Smooth muscle cell of the brain vasculature (primary cell): ENCODE measurements at places on chromosomes 1 and 21.

- DNase-seq, result no peak
Observed at GRCh38 chr1:240021709-240022108, 70.0 kb upstream of the FMN2 start.

DNA sequence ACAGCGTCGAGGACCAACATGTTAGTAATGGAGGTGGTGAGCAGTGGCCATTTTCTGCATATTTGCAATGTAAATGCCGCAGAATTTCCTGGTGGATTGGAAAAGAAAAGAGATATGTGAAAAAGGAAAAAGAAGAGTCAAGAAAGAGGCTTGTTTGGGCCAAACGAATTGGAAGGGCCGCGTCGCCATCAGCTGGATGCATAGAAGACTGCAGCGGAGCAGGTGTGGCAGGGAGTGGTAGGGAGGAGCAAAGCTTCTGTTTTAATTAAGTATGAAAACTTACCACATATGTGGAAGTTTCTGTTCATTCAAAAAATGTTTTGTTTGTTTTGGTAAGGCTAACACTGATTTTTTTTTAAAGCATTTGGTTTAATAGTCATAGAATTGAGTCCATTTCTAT is 690.7 kb downstream of the NCAM2 start:
- no peak for DNase-seq

DNA sequence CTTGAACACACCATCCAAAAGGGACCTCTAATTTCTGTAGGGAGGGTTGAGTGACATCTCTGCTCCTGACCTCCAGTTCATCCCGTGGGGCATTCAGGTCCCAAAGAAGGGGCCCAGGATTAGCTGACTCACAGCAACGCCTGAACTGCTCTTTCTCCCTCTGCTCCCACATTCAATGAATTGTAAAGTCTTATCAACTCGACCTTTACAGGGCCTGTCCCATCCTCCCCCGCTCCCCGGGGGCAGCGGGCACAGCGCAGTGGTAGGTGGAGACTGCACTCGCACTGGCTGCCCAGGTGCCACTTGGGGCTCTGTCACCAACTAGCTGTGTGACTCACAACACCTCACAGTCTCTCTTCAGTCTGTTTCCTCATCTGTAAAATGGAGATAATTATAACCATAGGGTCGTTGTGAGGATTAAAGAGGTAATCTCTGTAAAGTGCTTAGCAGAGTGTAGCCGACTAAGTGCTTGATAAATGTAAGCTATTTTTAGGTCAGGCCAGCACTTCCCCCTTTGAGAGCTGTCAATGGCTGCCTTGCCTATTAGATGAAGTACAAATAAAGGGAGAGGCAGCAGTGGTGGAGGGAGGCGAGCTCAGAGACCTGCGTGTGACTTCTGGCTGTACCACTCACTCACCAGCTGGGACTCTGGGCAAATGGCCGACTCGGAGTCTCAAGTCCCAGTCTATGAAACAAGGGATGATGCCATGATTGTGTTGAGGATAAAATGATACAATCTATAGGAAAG is 637 bp upstream of the MYBPHL start:
- DNase-seq, result no peak

DNA sequence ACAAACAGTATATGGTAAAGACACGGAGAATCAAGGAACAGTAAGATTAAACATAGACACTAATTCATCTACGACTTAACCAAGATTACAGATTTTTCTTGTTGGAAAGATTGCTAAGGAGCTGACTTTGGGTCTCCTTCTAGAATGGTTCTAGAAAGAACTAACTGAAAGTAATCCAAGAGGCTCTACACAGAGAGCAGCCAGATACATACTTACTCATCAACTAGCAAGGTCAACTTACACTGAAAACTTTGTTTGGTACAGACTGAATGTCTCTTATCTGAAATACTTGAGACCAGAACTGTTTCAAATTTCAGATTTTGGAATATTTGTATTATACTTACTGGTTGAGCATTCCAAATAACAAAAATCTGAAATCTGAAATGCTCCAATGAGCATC is 5.8 kb downstream of the C21orf91 start:
- DNase-seq, result no peak

GRCh38 chr21:29072873-29073221 is 601 bp downstream of the CCT8 start:
- DNase-seq, result no peak
